Chondrocyte (in vitro differentiated cells): ENCODE measurements at places on chromosomes 5 and 9.

DNA sequence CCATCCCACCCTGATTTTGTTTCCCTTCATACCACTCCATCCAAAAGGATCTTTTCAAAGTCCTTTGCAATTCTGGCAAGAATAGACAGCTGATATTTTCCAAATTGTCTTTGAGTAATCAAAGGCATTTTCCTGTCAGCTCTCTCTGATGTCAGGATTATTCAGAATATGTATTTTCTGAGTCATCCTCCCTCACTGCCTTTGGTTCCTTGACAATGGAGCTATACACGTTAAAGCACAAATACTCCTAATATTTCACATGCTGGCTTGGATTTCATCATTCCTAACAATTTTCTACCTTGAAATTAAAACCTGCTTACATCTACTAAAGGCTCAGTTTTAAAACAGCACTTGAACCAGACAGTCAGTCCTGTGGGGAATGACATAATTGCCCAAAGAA, 379.4 kb downstream of the GADD45G start:
- DNase-seq: no peak

- no peak for DNase-seq
These were observed 18.4 kb downstream of the AGXT2 start for GRCh38 chr5:35029333-35029732.

DNA sequence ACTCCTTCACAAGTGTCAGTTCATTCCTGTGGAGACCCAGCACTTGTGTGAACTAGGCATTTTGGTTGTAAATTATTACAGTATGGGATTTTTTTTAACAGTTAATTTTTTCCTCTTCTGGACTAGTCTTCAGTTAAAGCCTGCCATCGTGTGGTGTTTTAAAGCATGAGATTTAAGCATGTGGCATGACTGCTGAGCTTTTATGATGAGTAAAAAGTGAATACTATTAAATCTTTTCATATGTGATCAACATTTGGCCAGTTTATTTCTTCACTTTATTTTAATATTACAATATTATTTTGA, 25.0 kb downstream of the LMNB1 start:
- no peak for DNase-seq

- DNase-seq: no peak
These were observed 27.0 kb upstream of the COL15A1 start for GRCh38 chr9:98916660-98917059.

DNA sequence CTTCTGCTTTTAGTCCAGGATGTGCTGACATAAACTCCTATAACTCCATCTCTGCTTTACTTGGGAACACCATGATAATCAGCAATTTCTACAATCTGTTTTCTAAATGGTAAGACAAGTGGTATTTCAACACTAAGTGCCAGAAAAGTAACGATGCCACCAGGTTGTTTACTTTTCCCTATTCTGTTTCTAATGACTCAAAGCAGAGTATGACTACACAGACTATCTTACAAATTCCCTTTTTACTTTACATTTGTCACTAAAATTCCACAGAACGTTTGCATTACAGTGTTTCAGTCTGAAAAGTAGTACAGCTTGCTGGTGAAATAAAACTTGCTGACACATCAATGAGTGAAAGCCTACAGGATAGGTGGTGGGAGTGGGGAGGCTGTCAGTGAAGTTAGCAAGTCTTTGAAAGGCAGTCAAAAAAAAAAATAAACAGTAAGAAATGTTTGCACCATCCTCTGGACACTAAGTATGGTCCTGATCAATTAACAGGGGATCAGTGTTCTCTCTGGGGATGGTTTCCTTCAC, 186.5 kb downstream of the LURAP1L start:
- no peak for DNase-seq

- DNase-seq: no peak
These were observed 235.5 kb upstream of the ZNF608 start for GRCh38 chr5:124981901-124982300.

- no peak for DNase-seq
These were observed at the start of gene UBE2QL1 for GRCh38 chr5:6448622-6449464. UBE2QL1 (plus strand) TSS chr5:6448859; CDS start chr5:6448894, 35 bp downstream.

DNA sequence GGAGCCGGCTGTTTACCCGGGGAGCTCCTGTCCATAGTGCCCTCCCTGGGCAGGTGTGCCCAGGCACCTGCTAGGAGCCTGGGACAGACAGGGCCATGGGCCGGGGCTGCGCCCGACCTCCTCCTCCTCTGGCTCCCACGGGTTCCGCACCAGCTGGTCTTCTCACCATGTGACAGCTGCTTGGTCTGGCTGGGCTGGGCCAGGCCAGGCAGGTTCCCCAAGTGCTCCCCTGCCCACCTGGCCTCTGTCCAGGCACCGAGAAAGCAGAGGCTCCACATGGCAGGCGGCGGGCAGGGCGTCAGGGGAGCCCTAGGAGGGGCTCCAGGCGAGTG, 60.0 kb downstream of the OLFM1 start:
- no peak for DNase-seq

- DNase-seq: no peak
These were observed 139.5 kb upstream of the DMRTA1 start for GRCh38 chr9:22307013-22307711.

DNA sequence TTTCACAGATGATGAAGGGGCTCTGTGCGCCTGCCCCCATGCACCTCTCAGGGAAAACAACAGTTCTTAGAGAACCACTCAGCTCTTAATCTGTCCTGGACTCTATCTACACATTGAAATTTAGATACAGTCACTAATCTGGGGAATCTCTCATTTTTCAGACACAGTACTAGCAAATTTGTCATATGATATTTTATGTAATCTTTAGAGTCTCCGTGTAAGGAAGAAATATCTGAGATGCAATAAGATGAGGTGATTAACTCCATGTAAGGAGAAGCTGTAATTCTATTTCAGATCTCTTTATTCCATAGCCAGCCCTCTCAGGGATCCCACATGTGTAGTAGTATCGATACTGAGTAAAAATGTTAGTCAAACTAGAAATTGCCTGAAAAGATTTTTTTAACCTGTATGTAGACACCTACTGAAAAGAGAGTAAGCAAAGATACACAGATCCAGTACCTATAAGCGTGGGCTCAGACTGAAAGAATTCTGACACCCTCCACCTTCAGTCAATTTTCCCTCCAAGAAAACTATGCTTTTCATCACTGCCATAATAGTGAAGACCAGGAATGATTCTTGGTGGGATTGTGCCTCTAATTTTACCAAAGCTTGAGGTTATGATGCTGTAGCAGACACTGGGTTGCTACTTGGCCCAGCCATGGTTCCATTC, 279.6 kb upstream of the TMEM161B start:
- DNase-seq: no peak

DNA sequence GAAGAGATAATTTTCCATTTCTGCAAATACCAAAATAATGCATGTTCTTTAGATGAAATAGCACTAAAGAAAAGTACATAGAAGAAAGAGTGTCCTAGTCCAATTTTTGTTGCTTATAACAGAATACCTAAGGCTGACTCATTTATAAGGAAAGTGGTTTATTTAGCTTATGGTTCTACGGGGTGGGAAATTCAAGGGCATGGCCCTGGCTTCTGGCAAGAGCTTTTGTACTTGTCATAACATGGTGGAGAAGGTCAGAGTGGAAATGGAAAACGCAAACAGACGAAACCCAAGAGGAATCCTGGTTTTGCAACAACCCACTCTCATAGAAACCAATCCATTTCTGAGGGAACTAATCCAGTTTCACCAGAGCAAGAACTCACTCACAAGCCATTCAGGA, 283.7 kb downstream of the CSNK1G3 start:
- no peak for DNase-seq

GRCh38 chr5:130687085-130687733, 477.8 kb downstream of the HINT1 start:
- no peak for DNase-seq

GRCh38 chr9:137789295-137789895, 88.2 kb upstream of the CACNA1B start:
- DNase-seq: peak; percentile 32

GRCh38 chr5:23631302-23632045, 124.1 kb downstream of the PRDM9 start:
- DNase-seq: no peak

DNA sequence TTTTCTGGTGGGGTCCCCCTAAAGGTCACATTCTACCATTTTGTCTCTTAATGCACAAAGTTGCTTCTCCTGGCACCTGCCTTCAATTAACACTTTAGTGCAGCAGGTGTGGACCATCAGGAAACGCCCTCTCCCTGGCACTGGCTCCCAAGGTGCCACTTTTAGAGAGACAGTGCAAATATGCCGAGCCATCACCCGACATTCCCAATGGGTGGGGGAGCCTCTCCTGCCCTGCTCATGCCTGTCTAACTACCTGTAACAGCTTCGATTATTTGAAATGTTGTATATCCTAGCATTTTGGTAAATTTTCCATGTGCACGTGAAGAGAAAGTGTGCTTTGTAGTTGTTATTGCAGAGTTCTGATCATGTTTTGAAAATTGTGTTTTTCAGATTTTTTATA, 13.2 kb upstream of the LRRC14B start:
- no peak for DNase-seq

DNA sequence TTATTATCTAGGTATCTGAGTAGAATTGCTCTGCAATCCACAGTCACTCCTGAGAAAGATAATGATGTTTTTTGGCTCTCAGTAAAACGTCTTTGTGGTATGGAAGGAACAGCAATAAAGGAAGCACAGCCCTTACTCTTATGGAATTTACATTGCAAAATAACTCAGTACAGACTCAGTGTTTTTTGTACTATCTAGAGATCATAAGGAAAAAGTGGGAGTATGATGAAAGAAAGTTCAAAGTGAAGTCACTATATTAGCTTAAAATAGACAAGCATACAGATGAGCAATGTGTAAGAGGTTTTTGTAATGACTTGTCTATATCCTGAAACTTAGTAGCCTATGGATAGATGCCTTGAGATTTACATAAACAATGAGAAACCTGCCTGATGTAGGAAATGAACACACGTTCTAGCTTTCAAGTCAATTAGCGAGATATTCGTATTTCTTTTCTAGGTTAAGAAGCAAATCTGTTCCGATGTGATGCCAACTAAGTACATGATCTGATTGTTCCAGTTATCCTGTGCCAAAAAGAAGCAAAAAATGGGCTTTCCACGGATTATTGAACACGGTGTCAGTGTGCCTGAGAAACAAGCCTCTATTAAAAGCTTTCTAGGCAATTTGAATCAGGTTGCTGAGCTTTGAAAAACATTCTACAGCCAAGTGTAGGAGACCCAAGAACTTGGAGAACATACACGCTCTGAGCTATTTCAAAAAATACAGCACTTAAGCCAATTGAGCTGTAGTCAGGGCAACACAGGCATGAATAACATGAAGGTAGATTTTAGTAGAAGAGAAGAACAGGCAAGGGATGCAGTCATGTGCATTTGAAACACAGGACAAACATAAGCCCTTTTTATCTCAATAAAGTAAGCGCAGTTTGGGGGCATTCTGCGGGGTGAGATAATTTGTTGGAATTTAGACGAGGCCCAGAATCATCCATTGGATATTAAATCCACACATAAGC, 86.3 kb upstream of the TAF11L2 start:
- DNase-seq: no peak

DNA sequence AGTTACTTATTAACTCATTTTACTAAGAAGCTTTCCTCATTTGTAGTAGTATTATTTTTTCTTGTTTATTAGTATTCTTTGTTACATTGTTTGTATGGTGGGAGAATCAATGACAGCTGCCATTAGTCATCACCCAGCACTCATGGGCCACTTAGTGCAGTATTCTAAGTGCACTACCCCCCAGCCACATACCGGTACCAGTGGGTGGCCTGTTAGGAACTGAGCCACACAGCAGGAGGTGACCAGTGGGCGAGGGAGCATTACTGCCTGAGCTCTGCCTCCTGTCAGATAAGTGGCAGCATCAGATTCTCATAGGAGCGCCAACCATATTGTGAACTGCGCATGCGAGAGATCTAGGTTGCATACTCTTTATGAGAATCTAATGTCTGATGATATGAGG, 24.2 kb upstream of the CAMLG start:
- DNase-seq: no peak

DNA sequence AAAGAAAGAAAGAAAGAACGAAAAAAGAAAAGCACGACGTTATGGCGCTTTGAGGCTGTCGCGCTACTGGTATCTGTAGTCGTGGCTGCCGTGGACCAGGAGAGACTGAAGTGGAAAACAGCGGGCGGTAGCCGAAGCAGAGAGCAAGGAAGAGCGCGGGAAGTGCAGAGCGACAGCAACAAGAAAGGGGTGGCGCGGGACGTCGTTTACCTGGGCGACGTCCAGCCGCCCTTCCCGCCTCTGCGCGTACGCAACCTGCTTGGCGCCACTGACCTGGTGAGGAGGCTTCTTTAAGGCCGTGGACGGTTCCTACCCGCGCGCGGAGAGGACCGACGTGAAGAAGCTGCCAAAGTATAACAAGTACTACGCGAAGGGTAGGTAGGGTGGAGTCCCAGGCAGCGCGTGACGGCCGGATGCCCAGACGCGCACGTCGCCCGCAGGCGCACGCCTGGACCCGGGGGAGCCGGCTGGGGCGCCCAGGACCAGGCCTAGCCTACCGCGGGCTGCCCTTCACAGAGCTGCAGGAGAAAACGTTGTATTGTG, 15.4 kb downstream of the CCL28 start:
- no peak for DNase-seq

DNA sequence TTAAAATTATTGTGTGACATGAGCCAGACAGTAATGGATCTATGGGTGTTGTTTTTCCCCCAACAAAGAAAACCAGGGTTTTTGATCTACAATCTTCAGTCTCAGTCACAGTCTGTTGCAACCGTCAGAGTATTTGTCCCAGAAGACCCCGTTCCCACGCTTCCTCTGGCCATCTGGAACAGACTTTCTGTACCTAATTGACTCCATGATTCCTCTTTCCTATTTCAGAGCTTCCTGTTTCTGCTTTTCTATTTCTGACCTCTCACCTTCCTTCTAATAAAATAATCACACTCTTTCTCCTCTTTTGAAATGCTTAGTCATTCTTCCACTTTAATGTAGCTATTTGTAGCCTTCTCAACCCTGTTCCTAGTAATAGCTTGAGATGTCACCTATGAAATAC, 1044.8 kb downstream of the DTWD2 start:
- no peak for DNase-seq

- no peak for DNase-seq
These were observed 7.0 kb downstream of the SQSTM1 start for GRCh38 chr5:179827680-179828079.

- DNase-seq: no peak
These were observed 9.1 kb downstream of the PDCL start for GRCh38 chr9:122819326-122819725.

DNA sequence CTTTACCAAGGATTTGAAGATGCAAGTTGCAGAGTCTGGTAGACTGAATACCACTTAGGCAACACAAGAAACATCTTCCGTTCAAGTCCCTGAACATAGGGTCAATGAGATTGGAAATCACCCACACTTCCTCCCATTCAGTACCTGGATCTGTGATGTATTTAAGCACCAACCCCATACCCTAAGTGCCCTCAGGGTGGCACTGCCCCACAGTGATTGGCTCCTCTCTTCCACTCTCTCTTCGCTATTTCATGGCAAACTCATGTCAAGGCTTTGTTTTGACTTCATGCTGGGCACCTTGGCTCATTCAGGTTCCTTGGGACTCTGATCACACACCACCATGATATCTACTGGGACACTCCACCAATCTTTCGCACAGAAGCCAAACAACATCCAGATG, 53.7 kb downstream of the GGTA1 start:
- DNase-seq: no peak

GRCh38 chr5:146205499-146206202, 2.2 kb downstream of the RBM27 start:
- no peak for DNase-seq
